ENCODE measurements at places on chromosomes 5 and 9.

DNA sequence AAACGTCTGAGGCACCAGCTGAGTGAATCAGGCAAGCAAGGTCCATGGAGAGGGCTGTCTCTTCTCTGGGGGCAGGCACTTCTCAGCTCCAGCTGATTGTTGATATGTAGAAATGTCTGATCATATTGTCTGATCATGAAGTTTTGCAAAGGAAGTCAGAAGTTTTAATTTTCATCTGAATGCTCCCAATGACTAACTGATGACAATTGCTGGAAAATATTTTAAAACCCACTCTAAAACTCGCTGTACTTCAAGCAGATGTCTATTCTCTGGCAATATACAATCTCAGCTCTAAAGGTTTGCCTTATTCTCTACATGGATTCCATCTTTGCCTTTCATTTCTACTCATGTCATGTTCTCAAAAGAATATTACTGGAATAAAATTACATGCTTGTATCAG is 12.7 kb downstream of the PLK2 start:
- DNase-seq: no peak

GRCh38 chr5:83924171-83924570 is 203.5 kb upstream of the HAPLN1 start:
- DNase-seq: peak; percentile 72

DNA sequence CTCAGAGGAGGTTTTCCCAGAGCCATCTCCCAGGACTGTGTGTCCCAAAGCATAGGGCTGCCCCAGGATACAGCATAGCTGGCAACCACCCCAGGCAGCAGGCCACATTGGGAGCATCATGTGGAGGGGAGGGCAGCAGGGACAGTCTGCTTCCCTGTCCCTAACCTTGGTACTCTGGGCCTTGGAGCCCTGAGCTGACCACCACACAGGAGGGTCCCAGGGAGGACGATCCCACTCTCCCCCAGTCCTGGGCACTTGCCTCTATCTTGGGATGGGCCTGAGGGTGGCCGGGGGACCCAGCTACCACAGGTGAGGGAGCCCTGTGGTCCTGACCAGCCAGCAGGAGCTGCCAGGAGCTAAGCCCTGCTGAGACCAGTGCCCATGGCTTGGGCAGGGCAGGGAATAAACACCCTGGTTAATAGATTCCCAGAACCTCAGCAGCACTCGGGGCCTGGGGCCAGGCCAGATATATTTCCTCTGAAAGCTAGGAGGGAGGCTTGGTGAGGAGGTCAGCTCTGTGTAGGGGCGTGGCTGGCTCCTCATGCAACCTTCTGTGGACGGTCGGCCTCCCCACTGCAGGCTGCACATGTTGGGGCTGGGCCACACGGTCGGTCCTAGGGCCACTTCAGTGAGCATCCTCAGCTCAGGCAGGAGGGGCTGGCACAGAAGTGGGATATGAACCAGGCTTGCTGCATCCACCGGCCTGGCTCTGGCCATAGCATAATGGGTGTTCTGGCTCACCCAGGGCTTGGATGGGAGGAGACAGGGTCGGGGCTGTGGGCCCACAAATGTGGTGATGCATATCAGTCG is 4.2 kb downstream of the NINJ1 start:
- DNase-seq: no peak

- DNase-seq: peak; percentile 81
These were observed 4.9 kb upstream of the TRAF1 start for GRCh38 chr9:120931231-120932085.

GRCh38 chr9:116900543-116900942 is 213.4 kb downstream of the TRIM32 start:
- DNase-seq: no peak

Measured in Daoy (cell line).